ENCODE measurements at places on chromosomes 7 and 10. TPM values are rescaled to one million over a fixed set of nuclear protein-coding genes. Genes with fewer than 3 reads are reported as not detected.
A peak's percentile ranks its signal among the peaks of the same experiment; 100 is the strongest.

GRCh38 chr10:1473874-1474273 lies 263.5 kb downstream of the ADARB2 start:
- no peak for DNase-seq

DNA sequence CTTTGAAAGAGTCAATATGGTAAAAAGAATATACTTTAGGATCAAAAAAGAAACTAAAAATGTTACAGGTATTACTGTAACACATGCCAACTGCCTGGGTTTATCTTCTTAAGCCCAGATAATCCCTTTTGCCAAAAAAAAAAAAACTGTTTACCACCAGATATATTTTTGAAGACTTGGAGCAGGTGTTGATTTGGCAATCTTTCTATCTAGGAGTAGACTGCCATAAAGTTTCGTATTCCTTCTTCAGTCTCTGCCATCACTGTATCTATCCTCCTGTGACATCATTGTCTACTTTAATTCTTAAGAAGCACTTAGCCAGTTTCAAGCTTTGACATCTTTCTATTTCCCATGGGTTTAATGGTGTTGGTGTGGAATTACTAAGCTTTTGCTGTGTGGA lies 161.0 kb downstream of the ST7 start:
- DNase-seq, result no peak

GRCh38 chr7:108002726-108003598 lies at the start of gene LAMB1:
Gene LAMB1 (minus strand): TSS chr7:108003161. CDS start chr7:108002885, 276 bp downstream.
- DNase-seq, result peak; percentile 88

GRCh38 chr7:80583901-80584300 lies 54.5 kb upstream of the CD36 start:
- DNase-seq, result no peak

DNA sequence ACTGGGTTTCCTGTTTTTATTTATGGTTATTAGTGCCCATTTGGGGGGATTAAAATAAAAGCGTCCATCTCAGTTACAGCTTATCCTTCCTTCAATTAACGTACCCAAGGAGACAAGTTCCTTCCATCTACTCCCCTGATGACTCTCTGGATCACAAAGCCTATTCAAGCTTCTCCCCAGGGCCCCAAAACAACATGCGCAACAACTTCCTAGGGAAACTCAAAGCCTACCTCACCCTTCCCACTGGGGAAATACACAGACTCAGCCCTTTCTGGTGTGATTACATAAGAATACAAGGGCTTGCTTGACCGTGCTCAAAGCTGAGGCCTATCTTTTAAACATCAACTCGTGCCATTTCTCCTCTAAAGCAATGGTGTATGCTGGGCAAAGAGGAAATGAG lies 112.4 kb downstream of the CDK6 start:
- no peak for DNase-seq

DNA sequence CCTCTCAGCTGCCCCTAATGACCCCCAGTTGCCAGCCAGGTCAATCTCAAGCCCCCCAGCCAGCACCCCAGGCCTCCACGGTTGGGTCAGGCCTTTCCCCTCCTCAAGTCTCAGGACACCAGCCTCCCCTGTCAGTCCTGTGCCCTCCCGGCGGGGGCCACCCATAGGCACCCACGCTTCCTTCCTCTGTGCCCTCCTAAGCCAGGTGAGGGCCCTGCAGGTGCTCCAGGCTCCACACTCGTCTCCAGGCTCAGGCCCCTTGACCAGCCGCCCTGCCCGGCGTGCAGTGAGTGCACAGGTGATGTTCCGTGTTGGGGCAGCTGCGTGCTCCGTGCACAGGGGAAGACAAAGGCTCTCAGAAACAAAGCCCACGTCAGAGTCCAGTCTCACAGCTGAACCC lies 26.8 kb upstream of the ADGRA1 start:
- no peak for DNase-seq

DNA sequence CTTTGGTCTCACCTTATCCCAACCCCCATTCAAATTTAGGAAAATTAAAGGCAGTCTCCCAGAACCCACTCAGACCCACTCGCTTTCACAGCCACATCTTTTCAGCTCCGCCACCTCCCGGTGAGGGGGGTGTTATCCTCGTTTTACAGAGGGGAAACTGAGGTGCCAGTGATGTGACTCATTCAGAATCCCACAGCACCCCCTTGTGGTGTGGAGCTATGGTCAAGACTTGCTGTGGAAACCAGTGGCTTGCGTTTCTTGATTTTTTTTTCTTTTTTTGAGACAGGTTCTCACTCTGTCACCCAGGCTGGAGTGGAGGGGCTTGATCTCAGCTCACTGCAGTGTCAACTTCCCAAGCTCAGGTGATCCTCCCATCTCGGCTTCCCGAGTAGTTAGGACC lies 27.6 kb downstream of the SLC35G1 start:
- no peak for DNase-seq

RAPGEF5 gene
- total RNA-seq, result 22.4 TPM

PUS7 gene
- total RNA-seq, result 6.6 TPM

SHH gene
- total RNA-seq, result not detected

WDR86 gene
- not detected for total RNA-seq
